ENCODE measurements at places on chromosomes 5 and 9.

- no peak for DNase-seq
Measured at GRCh38 chr9:94029932-94030317, 54.3 kb upstream of the PTPDC1 start.

GRCh38 chr5:169988947-169989346, 8.7 kb upstream of the INSYN2B start:
- no peak for DNase-seq

DNA sequence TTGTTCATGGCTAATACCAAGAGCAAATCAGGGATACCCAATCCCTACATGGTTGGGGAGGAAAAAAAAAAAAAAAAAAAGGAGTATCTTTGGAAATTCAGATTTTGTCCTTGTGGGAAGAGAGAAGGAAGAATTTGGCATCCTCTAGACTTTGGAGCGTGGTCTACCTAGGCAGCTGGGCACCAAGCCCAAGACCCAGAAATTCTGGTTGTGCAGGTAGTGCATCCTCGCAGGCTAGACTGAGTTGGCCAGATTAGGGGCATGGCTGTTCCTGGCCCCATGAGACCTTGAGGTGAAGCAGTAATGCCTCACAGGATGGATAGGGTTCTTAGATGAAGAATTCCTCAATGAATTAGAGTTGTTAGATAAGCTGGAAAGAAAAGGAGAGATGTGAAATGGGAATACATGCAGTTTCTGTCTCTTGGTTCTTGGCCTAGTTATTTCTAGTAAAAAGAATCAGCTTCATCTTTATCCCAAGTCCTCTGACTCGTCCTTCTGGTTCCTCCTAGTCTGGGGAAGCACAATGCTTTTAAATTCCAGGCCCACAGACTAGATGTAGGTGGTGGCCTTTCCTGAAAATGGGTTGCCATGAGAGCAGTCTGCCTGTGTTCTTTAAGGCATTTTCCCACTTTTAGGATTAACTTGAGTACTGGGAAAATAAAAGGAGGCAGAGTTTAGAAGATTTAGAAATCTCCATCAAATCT, 140.5 kb upstream of the RUSC2 start:
- no peak for DNase-seq

DNA sequence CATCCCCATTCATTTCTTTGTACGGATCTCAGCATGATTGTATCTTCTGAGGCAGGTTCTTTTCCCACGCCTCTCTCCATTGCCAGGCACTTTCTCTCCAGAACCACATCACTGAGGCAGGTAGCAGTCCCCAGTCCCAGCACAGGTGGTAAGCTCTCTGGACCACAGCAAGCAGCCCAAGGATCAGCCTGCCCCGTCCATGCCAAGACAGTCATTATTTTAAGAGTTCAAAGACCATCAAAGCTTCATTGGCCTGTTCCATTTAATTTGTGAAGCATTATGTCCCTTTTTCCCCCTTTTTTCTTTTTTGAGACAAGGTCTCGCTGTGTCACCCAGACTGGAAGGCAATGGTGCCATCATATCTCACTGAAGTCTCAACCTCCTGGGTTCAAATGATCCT, 171.7 kb downstream of the AUH start:
- no peak for DNase-seq

GRCh38 chr9:129839324-129840023, 4.2 kb downstream of the USP20 start:
- DNase-seq = no peak

DNA sequence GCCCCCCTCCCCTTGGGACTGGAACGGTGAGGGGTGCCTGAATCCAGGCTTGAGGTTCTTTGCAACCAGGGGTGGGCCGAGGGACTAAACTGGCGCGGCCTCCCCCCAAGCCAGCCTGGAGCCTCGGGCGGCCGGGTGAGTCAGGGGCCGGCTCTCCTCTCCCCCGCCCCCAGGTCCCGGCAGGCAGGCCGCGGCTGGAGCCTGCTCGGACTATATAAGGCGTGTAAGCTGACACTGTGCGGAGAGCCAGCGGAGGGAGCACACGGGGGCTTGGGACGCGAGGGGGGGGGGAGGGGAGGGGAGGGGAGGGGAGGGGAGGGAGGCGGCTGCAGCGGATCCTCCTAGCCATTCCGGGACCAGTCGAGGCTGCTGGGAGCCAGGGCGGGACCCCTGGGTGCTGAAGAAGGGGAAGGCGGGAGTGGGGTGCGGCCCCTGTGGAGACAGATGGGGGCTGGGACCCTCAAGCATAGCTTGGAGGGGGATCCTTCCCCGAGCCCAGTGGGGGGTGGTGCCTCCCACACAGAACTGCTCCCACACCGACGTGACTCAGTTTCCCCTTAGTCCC, 595 bp downstream of the PDLIM7 start:
- DNase-seq = no peak

All from stimulated activated CD8-positive, alpha-beta memory T cell treated with anti-CD3 and anti-CD28 coated beads, Interleukin-7, amount 100 ng/mL, for 1 hour (primary cell).